Psoas muscle (tissue), 8 donors: ENCODE measurements at places on chromosomes 13 and 19.

- peak; percentile 75 for DNase-seq
Measured at GRCh38 chr19:3698974-3699740, 1.1 kb downstream of the PIP5K1C start.

DNA sequence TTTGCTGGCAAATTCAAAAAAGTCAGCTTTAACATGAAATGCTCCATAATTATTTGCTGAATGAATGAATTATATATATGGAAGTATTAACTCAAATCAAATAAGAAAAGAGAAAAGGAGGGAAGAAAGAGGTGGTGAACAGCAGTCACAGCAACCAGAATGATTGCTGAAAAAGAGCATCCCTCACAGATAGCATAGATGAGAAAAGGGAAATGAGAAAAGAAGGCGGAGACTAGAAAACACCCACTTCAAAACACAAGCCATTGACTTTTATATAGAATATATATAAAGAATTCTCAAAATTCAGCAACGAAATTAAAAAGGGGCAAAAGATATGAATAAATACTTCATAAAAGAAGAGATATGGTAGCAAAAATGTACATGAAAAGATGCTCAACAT is 75.2 kb downstream of the CAB39L start:
- no peak for DNase-seq

DNA sequence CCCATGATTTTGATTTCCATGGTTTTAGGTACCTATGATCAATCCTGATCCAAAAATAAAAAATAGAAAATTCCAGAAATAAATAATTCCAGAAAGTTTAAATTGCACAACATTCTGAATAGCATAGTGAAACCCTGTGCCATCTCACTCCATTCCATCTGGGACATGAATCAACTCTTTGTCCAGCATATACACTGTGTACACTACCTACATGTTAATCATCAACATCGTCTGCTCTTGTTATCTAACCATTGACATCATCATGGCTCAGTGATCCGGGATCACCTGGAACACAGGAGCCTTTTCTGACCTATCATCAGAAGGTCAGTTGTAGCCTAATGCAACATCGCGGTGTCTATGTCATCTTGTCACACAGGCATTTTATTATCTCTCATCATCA is 75.6 kb downstream of the MYO16 start:
- DNase-seq, result no peak

DNA sequence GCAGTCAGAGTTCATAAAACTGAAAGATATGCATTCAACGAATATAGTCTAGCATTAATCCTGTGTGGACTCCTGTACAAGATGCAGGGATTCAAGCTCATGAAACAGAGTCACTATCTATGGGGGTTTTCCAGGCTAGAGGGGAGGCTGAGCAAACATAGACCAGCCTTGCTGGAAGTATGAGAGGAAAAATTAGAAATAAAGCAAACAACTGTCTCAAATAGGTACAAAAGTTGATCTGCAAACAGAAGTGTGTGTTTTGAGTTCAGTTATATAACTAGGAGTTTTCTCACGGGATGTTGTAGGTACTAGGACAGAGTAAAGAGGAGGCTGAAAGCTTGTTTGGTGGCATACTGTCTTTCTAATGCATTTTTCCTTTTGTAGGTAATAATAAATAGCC is 8.5 kb upstream of the LGALS14 start:
- no peak for DNase-seq

- DNase-seq, result peak; percentile 86
Measured at GRCh38 chr19:39398297-39398864, 7.2 kb downstream of the MED29 start.

DNA sequence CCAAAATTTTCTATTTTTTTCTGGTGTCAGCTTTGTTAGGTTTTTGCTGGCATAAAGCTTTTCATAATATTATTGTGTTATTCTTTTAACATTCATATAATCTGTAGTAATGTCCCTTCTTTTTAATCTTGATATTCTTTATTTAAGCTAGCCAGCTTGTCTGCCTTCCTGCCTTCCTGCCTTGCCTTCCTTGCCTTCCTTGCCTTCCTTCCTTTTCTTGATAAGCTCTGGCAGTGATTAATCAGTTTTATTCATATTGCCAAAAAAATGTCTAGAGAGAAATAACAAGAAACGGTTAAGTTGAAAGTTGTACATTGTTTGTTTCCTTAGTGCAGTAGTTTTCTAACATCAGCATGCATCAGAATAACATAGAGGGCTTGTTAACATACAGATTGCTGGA is 257.5 kb downstream of the MAB21L1 start:
- no peak for DNase-seq

GRCh38 chr13:111129465-111130115 is 14.5 kb downstream of the ARHGEF7 start:
- DNase-seq, result no peak

GRCh38 chr13:50898338-50898737 is 11.3 kb upstream of the RNASEH2B start:
- DNase-seq, result no peak

DNA sequence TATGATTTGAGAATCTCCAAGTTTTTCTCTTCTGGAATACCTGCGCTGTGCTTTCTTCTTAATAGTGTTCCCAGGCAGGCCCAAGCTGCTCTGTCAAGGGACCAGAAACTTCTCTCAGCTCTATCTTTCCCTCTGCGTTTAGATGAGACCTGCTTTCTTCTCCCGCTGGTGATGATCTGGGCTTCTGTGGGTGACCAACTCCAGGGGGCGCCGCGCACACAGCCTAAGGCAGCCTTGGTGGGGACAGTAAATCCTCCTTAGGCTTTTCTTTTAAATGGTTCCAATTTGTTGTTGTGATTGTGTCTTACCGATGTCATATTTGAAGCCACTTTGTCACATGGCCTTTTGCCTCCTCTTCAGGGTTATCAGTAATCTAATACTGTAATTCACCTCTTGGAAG is 439.4 kb upstream of the KLF12 start:
- no peak for DNase-seq

- no peak for DNase-seq
Measured at GRCh38 chr13:73800011-73800410, 334.2 kb downstream of the KLF12 start.

DNA sequence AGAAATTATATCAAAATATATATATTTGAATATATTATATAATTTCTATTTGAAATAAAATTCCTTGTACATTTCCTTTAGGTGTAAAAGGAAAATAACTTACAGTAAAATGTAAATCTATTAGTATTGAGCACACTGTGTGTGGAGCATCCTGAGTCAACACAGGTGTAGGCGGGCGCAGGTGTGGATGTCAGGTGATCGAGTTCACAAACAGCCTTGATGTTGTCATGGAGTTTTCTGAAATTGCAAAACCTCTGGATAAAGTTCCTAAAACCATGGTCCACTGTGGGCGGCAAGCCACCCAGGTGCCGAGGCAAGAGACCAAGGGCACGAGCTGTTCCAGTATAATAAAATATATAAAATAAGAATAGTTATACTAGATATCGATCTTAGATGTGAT is 27.7 kb upstream of the MCF2L start:
- no peak for DNase-seq

- DNase-seq, result no peak
Measured at GRCh38 chr19:35327642-35328041, 1.3 kb upstream of the CD22 start.

GRCh38 chr19:49387936-49388372 is at the start of gene KASH5:
KASH5 (plus strand) TSS chr19:49388249; CDS start chr19:49390884, 2,635 bp downstream.
- peak; percentile 92 for DNase-seq

DNA sequence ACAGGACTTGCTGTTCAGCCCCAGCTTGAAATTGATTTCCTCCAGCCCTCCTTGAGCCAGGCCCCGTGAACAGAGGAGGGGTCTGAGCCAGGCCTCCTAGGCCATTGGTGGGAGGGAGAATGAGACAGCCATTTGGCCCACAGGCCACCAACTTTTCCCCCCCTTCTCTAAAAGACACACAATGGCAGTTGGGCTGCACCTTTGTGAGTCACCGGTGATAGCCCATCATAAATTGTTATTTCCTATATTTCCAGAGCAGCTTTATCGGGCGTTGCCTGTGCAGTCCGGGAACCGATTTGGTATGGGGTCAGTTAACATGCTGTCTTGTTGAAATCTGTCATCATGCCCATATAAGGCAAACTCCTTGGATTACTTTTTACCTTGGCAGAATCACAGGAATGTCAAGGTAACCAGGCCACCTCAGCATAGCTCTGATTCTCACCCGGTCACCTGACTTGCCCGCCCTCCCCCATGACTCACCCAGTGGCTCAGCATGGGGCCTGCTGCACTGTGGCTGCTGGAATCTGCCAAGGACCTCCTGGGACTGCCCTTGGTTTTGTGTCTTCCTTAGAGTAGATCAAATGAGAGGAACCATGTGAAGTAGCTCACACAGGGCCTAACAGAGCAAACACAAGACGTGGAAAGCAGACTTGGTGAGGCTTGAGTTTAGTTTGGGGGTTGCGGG is 36.1 kb downstream of the ACTN4 start:
- DNase-seq, result peak; percentile 85

- no peak for DNase-seq
Measured at GRCh38 chr13:49454388-49455006, 10.4 kb downstream of the SETDB2 start.

- DNase-seq, result no peak
Measured at GRCh38 chr13:113943821-113944565, 29.9 kb downstream of the C13orf46 start.

GRCh38 chr19:14826006-14826405 is 9.0 kb downstream of the OR7A5 start:
- DNase-seq, result no peak

DNA sequence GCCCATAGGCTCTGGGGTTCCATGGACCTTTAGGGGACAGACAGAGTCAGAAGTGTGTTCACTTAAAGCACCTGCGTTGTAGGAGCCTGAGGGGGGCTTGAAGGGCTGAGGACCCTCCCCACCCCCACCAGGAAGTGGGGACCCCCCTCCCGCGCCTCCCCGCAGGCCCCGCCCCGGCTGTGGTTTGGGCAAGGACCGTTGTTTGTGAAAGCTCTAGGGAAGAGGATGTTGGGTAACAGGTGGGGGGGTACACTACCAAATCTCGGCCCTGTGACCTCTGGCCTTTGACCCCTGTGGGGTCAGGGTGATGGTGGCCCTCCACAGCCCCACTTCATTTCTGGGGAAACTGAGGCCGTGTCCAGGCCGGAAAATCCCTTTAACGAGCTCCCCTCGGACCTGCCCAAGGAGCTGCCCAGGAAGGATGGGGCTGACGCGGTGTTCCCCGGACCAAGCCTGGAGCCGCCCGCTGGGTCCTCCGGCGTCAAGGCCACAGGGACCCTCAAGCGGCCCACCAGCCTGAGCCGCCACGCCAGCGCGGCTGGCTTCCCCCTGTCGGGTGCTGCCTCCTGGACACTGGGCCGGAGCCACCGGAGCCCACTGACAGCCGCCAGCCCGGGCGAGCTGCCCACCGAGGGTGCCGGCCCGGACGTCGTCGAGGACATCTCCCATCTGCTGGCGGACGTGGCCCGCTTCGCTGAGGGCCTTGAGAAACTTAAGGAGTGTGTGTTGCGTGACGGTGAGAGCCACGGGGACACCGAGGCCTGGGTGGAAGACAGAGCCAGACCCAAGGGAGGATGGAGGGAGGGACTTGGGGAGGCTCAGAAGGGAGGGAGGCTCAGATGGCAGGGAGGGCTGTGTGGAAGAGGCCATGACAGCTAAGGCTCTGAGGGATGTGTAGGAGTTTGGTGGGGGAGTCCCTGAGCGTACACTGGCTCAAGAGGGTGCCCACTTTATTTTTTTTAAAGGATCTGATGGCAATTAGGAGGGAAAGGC is 1.3 kb downstream of the ARHGAP45 start:
- DNase-seq, result peak; percentile 42

DNA sequence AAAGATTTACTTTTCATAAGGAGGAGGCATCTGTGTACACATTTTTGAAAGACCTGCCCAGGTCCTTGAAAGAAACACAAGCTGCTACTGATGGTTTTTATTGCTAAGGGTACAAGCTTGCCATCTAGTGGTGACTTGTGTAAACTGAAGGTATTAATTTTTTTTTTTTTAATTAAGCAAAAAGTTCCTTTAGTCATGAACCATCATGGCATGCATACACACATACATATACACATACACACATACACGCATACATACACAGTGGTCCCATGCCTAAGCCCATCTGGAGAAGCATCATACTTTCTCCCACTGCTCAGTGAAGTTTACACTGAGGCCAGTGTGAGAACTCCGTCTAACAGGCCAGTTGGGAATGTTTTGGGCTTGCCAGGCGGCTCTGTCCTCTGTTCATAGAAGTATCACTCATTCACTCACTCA is 312.5 kb downstream of the DCLK1 start:
- DNase-seq, result no peak

DNA sequence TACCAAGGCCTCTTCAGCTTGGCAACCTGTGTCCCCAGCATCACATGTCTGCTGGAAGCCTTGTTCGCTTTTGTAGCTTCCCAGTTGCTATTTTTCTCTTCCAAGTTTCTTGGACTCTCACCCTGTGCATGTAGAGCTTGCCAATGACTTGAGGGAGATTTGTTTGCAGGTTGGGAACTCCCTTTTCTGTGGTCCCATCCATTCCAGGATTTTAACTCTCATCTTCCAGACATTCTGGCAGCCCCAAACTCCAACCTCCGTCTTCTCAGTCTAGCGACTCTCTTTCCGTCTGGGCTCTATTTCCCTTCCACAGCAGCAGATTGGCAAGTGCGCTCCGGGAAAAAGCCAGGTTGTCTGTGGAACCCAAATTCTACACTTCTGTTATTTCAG is 9.0 kb downstream of the PLAUR start:
- no peak for DNase-seq

DNA sequence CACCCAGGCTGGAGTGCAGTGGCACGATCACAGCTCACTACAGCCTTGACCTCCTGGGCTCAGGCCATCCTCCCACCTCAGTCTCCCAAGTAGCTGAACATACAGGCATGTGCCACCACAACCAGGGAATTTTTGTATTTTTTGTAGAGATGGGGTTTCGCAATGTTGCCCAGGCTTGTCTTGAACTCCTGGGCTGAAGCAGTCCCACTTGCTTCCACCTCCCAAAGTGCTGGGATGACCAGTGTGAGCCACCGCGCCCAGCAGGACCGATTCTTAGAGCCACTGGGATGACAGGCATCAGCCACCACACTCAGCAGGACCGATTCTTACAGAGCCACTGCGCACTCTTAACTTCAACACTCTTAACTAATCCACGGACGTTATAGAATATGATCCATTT is 54.9 kb upstream of the RANBP3 start:
- no peak for DNase-seq

DNA sequence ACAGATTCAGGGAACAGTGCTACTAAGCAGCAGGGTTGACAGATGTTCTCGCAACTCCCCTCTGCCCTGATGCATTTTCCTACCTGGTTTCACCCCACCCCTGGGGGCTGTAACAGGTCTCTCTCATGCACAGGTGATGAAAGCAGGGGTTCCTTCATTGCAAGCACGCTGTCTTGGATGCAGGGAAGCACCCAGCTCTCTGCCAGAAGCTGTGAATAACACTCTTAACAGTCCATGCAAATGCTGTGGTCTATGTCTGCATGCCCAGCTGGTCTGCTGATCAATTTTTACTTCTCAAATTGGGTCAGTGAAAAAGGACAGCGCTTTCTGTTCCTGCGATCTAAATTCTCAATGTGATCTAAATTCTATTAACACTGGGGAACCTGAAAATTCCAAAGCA is 246.3 kb upstream of the TSHZ3 start:
- no peak for DNase-seq

GRCh38 chr13:55705971-55706370 is 1434.7 kb upstream of the PRR20A start:
- DNase-seq, result no peak
